NCI-H1436 treated with DMSO at 0.1 percent for 48 hours (cell line): ENCODE measurements at places on chromosomes 7 and 10.

DNA sequence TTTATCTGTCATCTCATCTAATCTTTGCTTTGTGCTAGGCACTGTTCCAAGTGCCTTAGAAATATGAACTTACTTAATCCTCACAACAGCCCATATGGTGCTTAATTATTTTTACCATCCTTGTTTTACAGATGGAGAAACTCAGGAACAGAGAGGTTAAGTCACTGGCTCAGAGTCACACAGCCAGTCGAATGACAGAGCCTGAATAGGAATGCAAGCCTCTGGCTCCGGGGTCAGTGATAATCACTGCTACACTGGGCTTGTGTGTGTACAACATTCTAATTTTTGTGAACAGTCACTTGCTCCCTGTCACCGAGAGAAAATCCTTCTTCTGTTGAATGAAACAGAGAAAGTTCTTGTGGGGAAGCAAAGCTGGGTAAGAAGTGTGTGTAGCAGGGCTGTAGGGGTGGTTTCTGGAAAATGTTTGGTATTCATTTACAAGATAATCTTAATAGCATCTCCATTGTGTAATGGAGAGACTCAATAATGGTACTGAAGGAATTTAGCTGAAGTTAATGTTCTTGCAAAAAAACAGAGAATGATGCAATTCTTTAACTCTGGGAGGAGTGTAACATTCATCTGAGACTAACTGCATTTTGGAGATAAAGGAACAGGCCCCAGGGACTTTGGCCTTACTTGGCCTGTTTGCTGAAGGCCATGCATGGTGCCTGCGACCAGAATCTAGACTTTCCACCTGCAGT lies 290.6 kb downstream of the FRMD4A start:
- no peak for DNase-seq

GRCh38 chr7:43849047-43849446 lies 20.3 kb downstream of the MRPS24 start:
- no peak for DNase-seq

DNA sequence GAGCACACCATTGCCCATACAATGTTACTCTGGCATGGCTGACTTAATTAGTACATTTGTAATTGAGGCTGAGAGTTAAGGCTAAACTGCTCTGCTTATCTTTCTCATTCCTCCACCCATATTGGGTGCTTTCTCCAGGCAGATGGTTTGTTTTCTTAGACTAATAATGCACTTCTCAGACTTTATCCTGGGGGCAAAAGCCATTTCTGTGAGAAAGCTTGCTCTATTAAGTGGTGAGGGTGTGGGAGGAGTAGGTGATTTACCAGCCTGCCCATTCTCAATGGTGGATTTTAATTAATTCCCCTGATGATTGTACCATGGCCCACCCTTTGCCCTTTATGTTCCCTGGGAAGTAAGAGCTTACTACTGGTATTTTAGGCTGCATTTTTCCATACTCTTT lies 174.8 kb downstream of the FOXP2 start:
- no peak for DNase-seq

- DNase-seq = peak; percentile 11
These were observed 16.8 kb upstream of the LAT2 start for GRCh38 chr7:74193054-74193453.

DNA sequence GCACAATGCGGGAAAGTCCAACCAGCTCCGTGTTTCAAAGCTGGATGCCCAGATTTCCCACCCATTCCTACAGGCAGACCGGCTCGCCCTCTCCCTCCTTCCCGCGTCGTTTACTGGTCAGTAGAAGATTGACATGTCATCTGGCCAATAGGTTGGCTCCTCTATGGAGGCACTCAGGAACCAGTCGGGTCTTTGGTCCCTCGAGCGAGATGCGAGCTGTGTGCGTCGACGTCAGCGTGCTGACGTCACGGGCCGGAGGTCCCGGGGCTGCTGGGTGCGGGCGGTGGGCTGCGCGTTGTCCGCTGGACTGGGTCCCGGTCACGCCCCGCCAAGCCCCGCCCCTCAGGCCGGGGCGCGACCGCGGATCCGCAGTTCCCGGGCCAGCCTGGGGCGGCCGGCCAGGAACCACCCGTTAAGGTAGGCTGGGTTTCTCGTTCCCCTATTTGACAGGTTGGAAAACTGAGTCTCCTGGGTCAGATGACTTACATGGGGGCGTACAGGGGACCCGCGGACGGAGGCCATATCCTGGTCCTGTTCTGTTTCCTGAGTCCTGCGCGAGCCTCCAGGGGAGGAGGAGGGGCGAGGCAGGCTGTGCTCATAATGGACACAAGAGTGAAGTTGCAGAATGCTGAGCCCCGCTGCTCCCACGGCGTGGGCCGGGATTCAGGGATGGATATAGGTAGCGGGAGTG lies at the start of gene STARD3NL:
STARD3NL (plus strand) TSS at position 242 of the 691 bp plus-strand sequence. CDS start 29,260 bp downstream, outside the sequence.
- peak; percentile 94 for DNase-seq

- DNase-seq = no peak
These were observed 58.8 kb upstream of the ADCY1 start for GRCh38 chr7:45515346-45515745.

DNA sequence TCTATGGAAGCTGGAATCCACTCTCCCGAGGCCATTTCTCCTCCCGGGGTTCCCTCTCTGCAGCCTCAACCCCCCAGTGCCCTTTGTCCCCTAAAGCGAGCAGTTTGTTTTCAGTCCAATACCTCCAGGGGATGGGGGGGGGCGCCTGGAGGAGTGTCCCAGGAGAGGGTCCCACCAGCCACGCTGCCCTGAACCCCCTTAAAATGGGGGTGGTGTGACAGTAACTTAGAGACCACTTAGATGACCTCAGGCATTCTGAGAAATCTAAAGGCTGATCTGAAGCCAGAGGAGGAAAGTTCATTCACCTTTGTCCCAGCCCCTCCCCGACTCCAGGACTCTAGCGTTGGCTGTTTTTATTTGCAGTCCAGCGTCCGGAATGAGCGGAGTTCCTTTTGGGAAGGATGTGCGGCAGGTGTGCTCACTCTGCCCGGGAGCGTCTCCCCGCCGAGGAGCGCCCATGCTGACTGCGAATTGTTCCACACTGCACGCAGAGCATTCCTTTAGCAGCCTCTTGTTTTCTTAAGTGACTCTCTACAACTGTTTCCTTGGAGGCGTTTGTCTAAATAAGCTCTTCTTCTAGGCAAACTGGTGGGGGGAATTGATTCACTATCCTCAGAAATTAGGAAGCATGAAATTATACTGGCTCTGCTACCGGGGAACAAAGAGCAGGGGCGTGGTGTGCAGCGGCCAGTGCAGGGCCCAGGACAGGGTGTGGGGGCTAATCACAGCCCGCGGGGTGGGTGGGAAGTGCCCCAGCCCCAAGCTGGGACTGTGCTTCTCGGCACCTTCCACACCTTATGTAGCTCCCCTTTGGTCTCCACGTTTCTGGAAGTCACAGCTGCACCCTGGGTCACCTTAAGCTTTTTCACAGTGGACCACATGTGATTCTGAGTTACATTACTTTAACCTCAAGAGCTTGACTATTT lies 46.3 kb downstream of the SYPL1 start:
- DNase-seq = no peak

DNA sequence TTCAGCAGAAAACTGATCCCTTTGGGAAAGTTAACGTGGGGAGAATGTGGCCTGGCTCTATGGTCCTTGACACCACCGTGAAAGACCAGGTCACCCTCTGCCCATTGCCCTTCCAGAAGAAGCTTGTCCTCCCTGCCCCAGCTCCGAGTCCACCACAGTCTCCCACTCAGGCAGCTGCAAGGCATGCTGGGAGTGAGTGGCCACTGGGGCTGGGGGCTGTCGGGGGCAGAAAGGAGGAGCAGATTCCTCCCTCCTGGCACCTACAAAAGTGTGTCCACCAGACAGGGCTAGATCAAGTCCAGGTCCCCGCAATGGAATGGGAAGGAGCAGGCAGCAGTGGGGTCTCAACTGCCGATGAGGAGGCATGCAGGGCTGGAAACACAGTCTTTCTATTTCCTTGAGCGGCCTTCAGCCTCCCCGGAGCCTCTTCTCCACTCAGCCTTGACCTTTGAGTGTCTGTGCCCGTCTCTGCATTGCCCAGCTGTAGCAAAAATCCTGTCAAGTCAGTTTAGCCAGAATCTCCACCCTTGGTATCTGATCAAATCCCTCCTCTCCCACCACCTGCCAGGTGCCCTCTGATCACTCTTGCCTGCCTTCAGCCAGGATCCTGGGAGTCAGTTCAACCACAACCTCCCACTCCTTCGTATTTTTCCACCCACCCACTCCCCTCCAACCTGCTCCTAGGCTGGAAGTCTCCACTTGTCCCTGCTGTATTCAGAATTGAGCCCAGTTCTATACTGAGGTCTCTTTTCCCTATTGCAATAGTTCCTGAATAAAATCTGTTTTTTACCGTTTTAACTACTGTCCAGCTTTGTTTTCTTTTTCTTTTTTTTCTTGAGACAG lies 6.9 kb upstream of the ZNF316 start:
- no peak for DNase-seq

GRCh38 chr7:135259702-135260101 lies 26.1 kb downstream of the STRA8 start:
- DNase-seq = no peak

DNA sequence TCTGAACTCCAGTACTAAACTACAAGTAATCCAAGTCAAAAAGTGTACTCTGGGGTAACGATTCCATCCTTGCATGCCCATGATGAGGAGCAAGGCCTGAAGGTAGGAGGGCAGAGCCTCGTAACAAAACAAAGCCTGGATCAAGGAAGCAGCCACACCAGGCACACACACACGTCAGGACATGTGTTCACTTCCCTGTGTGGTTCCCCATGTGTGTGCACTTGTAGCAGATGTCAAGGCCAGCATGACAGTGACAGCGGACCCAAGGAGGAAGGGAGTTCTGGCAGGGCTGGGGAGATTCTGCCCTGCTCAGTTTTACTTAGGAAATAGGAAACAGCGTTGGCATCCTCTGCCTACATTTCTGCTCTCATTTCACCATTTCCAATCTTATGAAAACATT lies 92.8 kb downstream of the ALOX5 start:
- DNase-seq = no peak

- DNase-seq = no peak
These were observed 29.5 kb upstream of the COBL start for GRCh38 chr7:51346126-51346525.

DNA sequence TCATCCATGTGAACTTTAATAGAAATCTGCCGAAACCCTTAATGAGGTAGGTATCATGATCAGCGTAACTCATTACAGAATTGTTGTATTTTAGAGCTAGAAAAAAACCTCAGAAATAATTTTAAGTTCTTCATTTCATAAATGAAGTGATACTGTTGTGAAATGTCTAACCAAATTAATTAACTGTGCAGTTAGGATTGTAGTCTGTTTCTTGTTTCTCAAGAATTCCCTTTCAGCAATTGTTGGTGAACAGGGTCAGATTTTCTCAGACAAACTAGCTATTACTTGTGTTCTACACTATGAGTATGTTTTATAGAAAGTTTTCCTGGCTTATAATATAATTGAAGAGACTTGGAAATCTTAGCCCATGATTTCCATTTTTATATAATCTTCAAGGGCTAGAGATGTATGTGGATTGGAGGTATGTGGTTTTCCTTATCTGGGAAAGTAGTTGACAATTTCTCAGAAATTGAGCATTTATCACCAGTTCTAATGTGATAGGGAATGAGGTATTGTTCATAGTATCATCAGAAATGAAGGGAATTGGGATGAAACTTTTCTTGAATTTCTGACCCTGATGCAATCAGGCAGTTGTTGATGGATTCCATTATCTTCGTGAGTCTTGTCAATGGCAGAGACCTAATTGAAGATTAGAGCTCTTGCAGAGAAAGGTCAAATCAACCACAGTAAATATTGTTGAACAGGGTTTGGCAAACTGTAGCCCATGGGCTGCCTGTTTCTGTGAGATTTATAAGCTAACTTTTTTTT lies 55.0 kb downstream of the ST7 start:
- no peak for DNase-seq

GRCh38 chr7:157461573-157462418 lies 125.0 kb downstream of the DNAJB6 start:
- DNase-seq = no peak

DNA sequence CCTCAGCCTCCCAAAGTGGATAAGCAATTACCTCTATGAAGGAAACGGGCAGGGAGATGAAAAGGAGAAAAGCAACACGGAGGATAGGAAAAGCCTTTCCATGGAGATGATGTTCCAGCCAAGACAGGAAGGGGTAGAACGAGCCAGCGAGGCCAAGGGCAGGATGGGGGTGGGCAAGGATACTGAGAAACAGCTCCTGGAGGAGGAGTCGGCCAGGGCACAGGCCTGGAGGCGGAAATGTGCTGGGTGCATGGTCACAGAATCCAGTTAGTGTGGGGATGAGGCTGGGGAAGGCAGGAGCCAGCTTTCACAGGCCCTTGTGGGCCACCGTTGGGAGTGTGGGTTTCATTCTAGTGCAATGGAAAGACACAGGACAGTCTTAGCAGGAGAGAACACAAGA lies 162.6 kb downstream of the JAZF1 start:
- DNase-seq = no peak

DNA sequence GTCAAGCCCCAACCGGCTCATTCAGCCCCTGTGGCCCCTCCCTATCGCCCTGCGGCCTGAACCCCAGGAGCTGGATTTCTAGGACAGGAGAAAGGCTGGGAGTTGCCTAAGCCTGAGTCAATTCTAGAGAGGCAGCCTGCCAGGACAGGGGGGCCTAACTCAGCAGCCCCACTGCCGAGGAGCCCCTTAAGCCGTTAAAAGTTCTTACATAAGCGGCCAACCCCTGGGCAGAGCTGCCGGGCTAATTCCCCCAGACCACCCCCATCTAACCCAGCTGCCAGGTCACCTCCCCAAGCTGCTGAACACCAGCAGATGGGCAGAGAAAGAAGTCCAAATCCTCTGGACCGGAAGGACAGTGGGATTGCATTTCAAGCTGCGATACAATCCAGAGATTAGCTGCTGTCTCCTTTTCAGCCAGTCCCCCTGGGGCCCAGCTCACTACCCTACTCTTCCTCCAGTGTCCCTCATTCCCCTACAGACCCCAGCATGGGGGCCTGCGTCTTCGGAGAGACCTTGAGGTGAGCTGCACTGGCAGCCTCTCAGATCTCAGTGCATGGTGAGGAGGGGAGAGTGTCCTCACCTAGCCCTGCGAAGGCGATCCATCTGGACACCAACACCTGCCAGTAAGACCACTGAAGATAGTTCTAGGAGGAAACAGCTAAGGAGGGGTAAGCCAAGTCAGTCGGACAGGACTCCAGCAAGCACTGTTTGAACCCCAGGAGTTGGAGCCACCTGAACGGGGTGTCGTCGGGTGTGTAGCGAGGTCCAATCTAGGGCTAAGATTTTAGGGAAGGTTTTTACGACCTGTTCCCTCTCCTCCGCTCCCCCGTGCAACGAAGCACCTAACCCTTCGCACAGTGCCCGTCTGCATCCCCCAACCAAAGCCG lies 830 bp downstream of the IMPDH1 start:
- DNase-seq = no peak

DNA sequence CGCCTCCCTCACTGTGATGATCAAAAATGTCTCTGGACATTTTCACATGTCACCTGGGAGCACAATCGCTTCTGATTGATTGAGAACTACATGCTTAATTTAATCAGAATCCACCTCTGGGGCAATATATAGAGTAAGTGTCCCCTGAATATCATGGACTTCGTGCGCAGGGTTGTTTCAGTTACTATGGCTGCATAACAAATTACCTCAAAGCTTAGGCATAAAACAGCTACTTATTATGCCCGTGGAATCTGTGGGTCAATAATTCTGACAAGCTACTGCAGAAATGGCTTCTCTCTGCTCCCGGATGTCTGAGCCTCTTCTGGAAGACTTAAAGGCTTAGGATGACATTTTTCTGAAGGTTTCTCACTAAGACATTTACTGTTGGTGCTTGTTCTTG lies 334.4 kb downstream of the GPR158 start:
- DNase-seq = no peak
